ENCODE measurements at places on chromosomes 1 and 21. TPM values are rescaled to one million over a fixed set of nuclear protein-coding genes. Genes with fewer than 3 reads are reported as not detected.

The GBP6 gene
- not detected for polyA plus RNA-seq

- DNase-seq: no peak
Measured at GRCh38 chr1:18057623-18058022, 50.0 kb upstream of the IGSF21 start.

DNA sequence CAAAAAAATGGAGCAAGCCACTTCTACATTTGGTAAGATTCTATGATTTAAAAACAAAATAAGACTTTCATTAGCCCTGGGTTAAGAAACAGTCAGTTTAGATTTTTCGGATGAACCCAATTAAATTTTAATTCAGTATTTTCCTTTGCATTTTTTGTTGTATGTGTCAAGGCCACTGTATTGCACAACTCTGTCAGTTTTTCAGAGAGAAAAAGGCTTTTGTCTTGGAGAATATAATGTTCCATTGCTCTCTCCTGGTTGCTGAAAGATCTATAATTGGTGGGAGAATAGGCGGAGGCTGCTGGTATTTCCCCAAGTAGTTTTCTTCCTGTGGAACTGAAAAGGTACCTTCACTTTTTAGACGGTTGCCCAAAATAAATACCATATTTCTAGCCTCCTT, 84.6 kb downstream of the NEGR1 start:
- no peak for DNase-seq

- DNase-seq: no peak
Measured at GRCh38 chr1:109379422-109379821, 18.3 kb downstream of the SORT1 start.

The NAV1 gene
- 21.6 TPM for polyA plus RNA-seq
